CD8-positive, alpha-beta memory T cell (primary cell): ENCODE measurements at places on chromosomes 7 and 10. TPM values are rescaled to one million over a fixed set of nuclear protein-coding genes. Genes with fewer than 3 reads are reported as not detected.

GRCh38 chr7:155255621-155256020 lies 42.1 kb upstream of the INSIG1 start:
- no peak for DNase-seq

Gene ANXA8
- total RNA-seq: not detected

- DNase-seq: no peak
These were observed 108.5 kb downstream of the SND1 start for GRCh38 chr7:127760436-127761031.

Gene DKK1
- total RNA-seq: not detected
